AG04449 (cell line): ENCODE measurements at places on chromosomes 7 and 10.

- DNase-seq: no peak
These were observed 545.7 kb downstream of the GATA3 start for GRCh38 chr10:8600192-8600591.

GRCh38 chr10:96548589-96548988 lies 34.9 kb upstream of the TLL2 start:
- DNase-seq: no peak

GRCh38 chr7:42151309-42151708 lies 85.7 kb downstream of the GLI3 start:
- no peak for DNase-seq

GRCh38 chr10:61286686-61287085 lies 166.5 kb downstream of the TMEM26 start:
- DNase-seq: no peak

DNA sequence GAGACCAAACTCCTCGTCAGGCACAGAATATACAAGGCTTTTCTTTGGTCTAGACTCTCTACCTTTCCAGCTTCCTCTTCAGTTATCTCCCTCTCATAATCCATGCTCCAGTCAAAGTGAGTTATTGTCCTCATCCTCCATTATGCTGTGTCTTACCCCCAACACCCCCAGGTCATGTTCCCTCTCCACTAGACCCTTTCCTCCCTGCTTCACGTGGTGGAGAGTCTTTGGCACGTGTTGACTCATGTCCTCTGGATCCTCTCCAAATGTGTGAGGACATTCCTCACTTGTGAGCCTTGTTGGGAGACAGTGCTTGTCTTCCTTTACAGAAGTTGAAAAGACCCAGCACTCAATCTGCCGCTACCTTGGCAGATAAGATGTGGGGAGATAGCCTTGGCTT lies 36.0 kb upstream of the DLD start:
- DNase-seq: no peak

- DNase-seq: no peak
These were observed 12.4 kb downstream of the ZNF789 start for GRCh38 chr7:99485094-99485493.

DNA sequence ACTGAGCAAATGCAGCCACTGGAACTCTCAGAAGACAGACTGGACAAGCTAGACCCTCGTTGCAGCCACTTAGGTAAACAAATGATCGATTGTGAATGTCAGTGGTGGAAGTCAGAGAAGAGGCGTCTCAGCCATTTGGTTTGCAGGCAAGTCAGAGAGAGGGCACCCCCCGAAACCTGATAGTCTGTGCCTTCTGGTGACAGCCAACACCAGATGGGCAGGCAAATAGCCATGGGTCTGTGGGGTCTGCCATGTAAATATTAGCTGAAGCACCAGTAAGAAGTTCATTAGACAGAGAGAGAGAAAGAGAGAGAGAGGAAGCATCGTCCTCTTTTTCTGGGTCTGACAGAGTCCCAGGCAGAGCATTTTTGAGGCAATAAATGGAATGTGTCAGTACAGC lies 5.4 kb downstream of the PPP1R17 start:
- no peak for DNase-seq

- no peak for DNase-seq
These were observed 211.5 kb upstream of the SLC26A5 start for GRCh38 chr7:103657474-103657894.

DNA sequence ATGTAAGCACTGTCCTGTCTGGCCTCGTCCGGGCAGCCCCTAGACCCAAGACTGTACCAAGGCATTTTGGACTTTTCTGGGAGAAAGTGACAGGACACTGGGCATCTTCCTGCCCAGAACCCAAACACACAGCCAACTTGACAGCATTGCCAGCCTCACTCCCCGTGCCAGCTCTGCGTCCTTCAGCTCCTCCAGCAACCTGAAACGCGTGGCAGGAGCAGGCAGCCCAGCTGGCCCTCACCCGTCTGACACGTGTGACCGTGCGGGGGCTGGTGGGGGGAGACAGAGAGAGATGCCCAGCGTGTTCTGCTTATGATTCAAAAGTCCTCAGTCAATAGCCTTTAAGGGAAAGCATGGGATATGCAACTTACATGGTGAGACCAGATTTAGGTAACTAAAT lies 50.3 kb upstream of the SLC29A3 start:
- no peak for DNase-seq

DNA sequence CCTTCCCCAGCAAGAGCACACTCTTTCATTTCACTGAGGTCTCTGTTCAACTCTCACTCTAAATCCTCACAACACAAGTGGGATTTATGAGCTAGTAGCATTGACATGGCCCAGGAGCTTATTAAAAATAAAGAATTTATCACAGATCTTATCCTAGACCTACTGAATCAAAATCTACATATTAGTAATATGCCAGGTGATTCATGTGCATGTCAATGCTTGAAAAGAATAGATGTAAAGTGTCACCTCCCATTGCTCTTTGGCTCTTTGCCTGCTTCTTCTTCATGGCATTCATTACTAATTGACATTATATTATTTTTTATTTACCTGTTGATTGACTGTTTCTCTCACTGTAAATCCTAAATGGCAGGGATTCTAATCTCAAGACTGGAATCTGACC lies 459.2 kb upstream of the LRRTM3 start:
- no peak for DNase-seq

GRCh38 chr10:117163061-117163953 lies 25.2 kb upstream of the VAX1 start:
- no peak for DNase-seq

DNA sequence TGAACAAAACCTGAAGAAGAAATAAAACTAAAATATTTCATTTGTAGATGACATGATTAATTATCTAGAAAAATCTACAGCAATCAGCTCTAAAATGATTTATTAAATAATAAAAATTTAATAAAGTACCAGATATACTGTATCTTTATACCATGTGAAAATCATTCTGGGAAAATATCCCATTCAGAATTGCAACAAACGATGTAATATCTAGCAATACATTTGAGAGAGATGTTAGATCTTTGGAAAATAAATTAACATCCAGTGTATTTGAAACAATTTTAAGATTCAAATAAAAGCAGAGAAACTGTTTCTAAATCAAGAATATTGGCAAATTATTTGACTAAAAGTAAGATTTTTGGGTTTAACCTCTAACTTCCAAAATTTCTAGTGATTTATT lies 62.2 kb downstream of the ZEB1 start:
- DNase-seq: no peak

DNA sequence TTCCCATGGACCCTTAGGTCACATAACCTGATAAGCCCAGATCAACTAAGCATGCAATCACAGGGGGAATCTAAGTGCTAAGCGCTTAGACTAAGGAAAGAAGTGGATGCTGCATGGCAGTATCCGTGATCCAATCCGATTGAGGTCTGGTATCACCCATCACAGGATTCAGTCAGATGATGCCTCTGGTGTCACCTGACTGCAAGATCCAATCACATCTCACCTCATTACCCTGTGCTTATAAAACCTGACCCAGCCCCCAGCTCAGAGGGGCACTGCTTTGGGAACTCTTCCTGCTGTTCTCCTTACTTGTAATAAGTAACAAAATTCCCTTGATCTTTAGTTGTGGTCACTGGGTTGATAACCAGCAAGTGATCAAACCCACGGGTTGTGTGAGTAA lies 84.7 kb upstream of the TMEM168 start:
- DNase-seq: no peak

GRCh38 chr7:103967401-103967800 lies 22.1 kb downstream of the RELN start:
- DNase-seq: no peak

DNA sequence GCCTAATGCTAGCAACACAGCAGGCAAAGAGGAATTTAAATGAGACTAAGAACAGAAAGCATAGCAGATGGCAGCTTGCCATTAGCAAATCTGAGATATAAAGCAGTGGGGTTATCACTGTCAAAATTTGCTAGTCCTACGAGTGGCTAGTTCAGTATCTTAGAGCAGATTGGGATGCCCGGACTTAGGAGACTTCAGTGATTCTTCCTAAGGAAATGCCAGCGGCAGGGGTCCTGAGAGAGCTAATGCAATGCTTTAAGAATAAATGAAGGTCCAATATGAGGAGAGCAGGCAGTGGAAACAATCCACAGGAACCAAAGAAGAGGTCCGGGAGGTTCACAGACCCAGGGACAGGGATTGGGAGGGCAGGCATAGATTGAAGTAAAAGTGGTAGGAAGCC lies 169.3 kb upstream of the NPSR1 start:
- no peak for DNase-seq

- no peak for DNase-seq
These were observed 276.9 kb upstream of the LRRN3 start for GRCh38 chr7:110813986-110814385.

DNA sequence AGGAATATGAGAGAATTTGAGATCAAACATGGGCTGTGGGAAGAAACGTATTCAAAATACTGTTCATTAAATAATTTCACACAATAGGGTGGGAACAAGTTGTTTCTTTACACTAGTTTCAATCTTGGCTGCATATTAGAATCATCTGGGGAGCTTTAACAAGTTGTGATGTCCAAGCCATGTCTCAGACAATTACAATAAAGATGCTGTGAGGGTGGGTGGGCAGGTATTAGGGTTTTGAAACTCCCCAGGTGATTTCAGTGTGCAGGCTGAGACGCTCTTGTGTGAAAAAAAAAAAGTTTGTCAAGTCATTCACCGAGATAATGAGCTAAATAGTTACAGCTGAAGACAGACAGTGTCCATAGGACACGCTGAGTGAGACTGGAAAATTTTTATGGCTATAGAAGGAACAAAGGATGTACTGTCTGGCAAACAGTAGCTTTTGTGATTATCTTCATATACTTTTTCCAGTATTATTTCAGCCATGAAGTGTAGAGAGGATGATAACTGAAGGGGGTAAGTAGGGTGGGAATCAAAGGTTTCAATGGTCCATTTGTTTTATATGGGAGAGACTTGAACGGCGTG lies 12.6 kb upstream of the LAMB4 start:
- no peak for DNase-seq

GRCh38 chr10:133039107-133039802 lies 48.5 kb upstream of the ADGRA1 start:
- DNase-seq: no peak

GRCh38 chr10:51246156-51246555 lies 171.9 kb downstream of the PRKG1 start:
- no peak for DNase-seq

DNA sequence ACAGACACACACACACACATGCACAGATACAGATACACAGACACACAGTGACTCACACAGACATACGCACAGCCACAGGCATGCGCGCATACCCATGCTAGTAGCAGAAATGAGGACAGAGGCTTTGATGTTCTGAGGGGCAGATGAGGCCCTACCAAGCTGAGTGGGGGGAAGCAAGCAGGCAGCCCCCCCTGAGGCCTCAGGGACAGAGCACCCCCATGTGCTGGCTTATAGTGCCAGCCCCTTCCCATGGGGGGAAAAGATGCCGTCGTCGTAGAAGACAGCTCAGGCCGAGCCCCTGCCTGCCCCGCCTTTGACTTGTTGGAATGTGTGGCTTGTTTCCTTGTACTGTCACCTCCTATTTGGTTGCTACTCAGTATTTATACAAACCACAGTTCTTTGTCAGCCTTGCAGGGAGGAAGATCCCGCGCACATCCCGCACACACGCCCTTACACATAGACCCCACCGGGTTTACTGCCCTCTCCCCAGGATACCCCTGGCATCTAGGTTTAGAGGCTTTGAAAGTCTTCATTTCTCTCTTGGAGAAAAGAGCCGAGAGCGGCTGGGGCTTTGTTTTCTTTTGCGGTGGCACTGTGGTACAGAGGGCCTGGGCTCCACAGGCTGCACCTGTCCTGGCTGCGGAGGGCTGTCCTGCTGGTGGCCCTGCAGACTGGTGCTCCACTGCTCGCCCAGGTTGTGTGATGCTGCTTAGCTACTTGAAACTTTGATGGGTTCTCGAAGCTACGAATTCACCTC lies 112.5 kb downstream of the DOCK1 start:
- peak; percentile 49 for DNase-seq

DNA sequence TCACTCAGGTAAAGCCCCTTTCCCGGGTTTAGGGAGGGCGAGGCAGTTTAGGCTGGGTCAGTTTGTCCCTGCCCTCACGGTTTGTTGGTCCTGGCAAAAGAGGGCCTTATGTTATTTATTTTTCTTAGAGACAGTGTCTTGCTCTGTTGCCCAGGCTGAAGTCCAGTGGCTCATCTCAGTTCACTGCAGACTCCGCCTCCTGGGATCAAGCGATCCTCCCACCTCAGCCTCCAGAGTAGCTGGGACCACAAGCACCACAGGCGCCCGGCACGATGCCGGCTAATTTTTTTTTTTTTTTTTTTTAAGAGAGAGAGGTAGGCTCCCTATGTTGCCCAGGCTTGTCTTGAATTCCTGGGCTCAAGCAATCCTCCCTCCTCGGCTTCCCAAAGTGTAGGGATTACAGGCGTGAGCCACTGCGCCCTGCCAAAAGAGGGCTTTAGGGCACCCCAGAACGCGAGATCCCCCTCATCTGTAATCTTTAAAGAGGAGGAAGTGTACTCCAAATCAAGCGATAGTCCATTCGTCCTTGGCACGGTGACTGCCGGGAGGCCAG lies 626 bp upstream of the BMS1 start:
- no peak for DNase-seq

DNA sequence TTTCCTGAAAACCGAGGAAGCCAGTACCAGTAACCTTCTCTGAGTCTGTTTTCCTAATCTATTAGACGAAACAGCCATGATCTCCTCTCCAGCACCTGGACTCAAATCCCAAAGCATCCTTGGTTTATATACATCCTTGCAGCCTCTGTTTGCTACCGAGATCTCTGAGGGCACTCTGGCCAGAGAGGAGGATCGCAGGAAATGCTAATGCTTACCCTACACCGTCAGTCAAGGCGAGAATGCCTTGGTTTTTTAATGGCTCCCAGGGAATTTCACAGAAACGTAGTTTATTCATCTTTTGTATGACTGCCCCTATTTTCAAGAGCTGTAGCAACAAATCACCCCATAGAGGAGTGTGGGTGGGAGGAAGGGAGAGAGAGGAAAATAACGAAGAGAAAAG lies 91.5 kb upstream of the CALN1 start:
- DNase-seq: no peak

DNA sequence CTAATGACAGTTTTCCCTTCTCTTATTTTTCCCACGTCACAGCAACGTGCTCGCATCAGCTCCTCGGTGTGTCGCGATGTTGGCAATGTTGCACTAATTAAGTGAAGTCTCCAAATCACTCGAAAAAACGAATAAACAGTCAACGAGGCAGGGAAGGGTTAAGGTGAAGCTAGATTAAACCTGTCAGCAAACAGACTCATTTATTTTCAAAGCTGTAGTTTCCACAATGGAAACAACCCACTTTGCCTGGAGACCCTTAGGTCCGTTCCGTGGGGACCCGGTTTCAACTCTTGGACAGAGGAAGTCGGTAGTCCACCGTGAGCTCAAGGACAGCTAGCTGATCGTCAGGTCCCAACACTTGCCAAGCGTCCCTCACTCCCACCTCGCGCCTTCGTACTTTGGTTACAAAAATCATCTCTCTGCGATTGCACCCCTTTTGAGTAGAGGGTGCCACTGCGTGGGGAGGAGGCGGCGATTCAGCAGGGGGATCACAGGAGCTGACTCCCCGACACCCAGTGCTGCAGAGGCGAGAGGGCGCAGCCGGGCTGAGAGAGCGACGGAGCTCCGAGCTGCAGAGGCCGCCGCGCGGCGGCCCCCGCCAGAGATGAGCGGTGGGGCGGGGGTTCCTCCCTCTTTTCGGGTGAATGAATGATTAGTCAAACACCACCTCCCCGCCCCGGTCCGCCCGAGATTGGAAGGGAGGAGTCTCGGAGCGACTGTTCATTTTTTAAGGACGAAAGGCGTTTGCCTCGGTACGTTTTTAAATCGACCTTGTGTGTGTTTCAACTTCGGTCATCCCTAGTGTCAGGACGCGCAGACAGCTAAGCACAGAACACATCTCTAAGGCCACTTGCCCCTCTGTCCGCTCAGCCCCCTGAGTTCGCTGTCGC lies 1.3 kb upstream of the BMPER start:
- DNase-seq: no peak

- no peak for DNase-seq
These were observed 1.2 kb upstream of the LZTS2 start for GRCh38 chr10:100998183-100998990.
